Activated CD8-positive, alpha-beta memory T cell treated with anti-CD3 and anti-CD28 coated beads, Interleukin-2, amount 50 U/mL, for 4 hours (primary cell): ENCODE measurements at places on chromosomes 1 and 21.

- DNase-seq: no peak
Observed at GRCh38 chr1:64545118-64545843, 75.4 kb downstream of the CACHD1 start.

DNA sequence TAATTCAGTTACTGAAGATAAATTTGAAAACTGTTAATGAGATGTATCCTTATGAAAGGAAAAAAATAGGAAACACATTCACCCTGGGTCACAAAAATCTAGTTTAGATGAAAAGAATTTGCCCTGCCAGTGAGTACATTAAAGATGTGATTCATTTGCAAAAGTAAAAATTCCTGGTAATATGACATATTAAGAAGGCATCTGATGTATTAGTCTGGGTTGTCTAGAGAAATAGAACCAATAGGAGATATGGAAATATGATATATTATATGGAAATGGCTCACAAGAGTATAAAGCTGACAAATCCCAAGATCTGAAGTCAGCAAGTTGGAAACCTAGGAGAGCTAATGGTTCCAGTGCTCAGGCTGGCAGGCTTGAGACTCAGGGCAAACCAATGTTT, 153.8 kb downstream of the MRPL39 start:
- no peak for DNase-seq

DNA sequence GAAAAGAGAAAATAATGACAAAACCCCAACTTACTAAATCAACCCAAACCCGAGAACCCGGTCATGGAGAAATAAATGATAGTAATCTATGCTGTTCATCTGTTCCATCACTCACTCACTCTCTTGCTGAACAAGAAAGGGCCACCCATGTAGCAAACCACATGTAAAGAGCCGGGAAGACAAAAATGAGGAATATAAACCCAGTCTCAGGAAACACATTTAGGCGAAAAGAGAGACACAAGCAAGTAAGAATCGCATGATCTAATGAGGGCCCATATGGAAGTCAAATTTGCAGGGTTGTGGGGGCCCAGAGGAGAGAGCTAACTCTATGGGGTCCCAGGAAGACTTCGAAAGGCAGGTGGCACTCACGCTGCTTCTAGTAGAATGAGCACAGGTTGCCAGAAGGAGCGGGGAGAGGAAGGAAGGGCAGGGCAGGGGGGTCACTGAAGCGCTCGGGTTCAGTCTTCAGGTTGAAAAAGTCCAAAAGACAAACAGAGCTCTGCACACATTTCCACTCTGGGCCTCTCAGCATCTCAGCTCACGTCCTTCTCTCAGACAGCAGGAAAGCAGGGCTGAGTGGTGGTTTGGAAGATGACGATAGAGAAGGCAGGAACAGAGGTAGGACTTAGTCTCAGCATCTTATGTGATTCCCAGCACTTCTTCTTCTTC, 142.9 kb upstream of the KRTAP19-8 start:
- peak; percentile 20 for DNase-seq

GRCh38 chr21:37769656-37770055, 146.6 kb downstream of the KCNJ6 start:
- DNase-seq: no peak

- DNase-seq: no peak
Observed at GRCh38 chr1:24905355-24905978, 24.6 kb downstream of the RUNX3 start.

- DNase-seq: peak; percentile 62
Observed at GRCh38 chr1:26959722-26960624, at the start of gene KDF1. KDF1 (minus strand) TSS chr1:26960468; CDS start chr1:26952380, 8,088 bp downstream.

DNA sequence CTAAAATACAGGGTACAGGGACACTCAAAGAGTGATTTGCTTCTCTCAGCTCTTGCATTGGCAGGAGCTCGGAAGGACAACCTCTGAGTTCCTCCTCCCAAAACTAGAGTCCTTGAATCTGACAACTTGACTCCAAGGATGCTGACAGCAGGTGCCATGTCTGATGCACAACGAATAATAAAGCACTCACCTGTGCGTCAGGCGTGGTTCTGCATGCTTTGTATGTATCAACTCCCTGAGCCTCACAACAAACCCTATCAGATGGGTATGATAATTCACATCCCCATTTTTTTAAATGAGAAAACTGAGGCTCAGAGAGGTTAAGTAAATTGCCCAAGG, 1.4 kb downstream of the LAPTM5 start:
- DNase-seq: no peak

- DNase-seq: no peak
Observed at GRCh38 chr1:186046437-186047211, 312.4 kb downstream of the HMCN1 start.

GRCh38 chr1:170085091-170085490, 10.6 kb upstream of the KIFAP3 start:
- DNase-seq: no peak

DNA sequence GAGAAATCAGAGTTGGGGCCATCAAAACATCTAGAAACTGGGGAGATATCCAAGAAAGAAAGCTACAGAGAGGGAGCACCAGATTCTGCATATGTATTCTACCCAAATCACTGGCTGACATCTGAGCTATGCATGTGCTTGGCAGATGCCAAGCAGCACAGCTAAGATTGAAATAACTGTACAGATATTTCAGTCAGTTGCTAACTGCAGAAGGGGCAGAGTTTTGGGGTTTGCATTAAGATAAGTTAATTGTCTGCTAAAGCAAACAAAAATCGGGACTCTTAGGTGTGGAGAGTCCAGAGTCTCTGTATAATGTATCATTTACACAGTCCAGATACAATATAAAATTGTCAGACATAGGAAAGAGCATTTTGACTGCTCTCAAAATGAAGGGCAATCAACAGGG, 437.1 kb downstream of the PTBP2 start:
- DNase-seq: no peak

- DNase-seq: no peak
Observed at GRCh38 chr1:8889925-8890785, 11.7 kb upstream of the ENO1 start.

- peak; percentile 62 for DNase-seq
Observed at GRCh38 chr21:20997636-20998455, at the start of gene NCAM2. NCAM2 (plus strand) TSS chr21:20998409.

GRCh38 chr21:16634515-16634914, 878.3 kb upstream of the CXADR start:
- no peak for DNase-seq

DNA sequence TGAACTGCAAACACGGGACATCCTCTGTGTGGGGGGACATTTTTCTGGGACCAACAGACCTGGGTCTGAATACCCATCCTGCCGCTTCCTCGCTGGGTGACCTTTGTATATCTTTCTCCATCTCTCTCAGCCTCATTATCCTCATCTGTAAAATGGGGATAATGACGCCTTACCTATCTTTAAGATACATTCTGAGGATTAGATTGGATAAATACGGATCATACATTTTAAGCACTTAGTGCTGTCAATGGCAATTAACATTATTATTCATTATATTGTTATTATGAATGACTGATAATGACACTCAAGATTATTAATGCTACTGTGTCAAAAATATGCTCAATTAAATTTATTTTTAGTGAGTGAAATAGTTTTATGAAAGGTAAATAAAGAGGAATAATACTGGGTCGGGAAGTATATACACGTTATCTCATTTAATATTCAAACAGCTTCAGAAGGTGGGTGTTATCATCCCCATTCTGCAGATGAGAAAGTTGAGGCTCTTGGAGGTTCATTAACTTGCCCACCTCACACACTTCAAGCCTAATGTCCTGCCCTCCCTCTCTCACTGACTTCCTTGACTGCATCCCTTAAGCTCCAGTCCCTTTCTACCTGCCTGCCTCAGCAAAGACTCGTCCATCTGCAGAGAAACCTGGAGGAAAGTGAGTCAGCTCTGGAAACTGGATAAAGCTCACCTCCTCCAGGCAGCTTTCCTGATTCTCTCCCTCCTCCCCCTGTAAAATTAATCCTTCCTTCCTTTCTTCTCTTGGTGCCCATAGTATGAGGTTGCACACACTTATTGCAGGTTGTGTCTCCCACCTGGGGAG, 120.7 kb upstream of the JUN start:
- no peak for DNase-seq

- DNase-seq: no peak
Observed at GRCh38 chr1:169595764-169596711, 9.8 kb upstream of the F5 start.

- DNase-seq: no peak
Observed at GRCh38 chr1:151325646-151326429, 1.4 kb downstream of the PI4KB start.

GRCh38 chr1:69710484-69711189, 142.9 kb downstream of the LRRC7 start:
- DNase-seq: no peak

- no peak for DNase-seq
Observed at GRCh38 chr1:86472152-86472551, 3.4 kb downstream of the CLCA1 start.

- DNase-seq: peak; percentile 75
Observed at GRCh38 chr1:21324368-21325141, 34.3 kb upstream of the ECE1 start.

DNA sequence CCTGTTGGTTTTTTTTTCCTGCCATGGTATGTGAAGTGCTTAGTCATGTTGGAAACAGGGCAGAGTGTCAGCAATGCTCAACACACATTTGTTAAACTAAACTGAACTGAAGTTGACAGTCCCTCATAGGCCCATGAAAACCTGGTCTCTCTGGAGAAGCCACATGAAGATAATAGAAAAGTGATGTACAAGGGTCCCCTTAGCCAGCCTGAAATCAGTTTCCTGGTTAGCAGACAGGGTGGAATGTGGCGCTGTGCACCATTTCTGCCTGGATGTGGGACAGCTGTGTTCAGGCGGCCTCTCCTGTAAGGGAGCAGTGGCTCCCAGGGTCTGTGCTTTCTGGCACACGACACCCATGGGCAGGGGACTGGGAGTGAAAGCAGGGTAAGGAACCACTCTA, 9.9 kb upstream of the CHI3L1 start:
- DNase-seq: no peak

DNA sequence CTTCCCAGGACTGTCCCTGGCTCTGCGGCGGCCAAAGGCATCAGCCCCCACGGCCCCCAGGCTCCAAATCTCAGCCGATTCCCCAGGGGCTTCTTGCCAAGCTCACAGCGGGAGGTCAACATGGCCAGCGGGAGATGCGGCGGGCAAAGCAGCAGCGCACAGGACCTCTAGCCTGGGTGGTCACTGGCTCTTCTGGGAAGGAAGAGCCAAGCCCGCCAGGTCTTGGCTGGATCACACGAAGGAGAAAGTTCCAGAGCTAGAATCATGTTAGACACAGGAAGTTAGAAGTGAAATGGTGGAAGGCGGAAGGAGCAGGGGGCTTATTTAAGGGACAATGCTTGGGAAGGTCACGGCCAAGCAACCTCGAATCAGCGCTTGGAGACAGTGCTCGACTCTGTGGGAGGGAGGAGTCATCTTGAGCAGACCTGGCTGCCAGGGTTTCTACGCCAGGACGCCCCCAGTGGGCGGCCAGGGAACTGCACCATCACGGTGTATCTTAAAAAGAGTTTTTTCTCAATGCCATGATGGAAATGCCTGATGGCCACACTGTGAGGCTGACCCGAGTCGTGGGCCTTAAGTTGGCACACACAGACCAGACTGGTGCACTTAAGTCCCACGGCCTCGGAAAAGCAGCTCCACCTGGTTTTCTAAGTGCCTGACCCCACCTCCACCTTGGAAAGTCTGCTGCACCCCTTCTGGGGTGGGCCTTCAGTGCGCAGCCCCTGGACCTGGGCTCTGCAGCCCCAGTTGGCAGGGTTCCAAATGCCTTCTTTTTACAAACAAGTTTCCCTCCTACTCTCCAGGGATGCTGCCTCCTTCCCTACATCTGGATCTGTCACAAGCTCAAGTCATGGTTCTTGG, 29.3 kb downstream of the SLC66A1 start:
- peak; percentile 76 for DNase-seq

DNA sequence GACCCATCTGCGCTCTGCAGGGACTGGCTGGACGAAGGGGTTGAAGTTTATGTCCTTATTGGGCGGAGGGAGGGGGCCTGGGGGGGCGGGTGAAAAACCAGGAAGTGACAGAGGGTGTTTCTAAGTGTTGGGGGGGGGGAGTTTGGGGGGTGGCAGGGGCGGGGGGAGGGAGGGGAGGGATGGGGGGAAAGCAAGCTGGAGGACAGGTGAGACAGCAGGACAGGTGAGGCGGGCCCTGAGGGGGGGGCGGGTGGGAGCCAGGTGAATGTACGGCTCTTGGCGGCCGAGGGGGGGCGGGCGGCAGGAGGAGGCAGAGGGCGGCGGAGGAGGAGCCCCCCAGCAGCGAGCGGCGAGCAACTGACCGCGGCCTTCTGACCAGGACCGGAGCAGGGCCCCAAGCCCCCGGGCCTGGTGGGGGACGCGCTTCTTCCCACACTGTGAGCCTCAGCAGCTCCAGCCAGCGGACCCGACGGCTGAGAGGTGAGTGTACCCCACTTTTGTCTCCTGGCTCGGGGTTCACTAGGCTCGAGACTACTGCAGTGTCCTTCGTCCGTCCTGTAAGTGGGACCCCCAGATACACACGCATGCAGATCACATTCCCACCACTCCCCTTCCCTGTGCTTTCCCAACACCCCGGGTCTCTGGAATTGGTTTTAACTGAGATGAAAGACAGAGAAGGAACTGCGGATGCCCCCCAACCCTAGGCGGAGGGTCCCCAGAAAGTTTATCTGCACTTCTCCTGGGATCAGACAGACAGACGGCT, at the start of gene ZBTB7B:
ZBTB7B (plus strand) TSS at position 339 of the 763 bp plus-strand sequence. CDS start 11,859 bp downstream, outside the sequence.
- DNase-seq: no peak

DNA sequence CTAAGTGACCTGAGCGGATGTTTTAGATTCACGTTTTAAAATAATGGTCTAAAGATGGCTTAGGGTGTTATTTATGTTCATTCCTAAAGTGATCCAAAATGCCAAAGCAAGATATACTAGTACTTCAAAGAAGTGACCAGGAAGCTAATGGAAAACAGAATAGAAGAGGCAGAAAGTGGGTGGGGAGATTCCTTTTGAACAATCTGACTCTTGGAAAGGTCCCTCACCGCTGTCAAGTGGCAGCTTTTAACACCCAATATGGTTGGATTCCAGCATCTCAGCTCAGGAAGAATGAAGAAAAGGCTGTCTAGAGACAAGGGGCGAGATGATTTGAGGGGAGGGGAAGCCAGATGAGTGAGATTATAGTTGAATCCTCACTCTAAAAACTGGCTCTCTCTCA, 90.3 kb downstream of the SCMH1 start:
- DNase-seq: no peak

DNA sequence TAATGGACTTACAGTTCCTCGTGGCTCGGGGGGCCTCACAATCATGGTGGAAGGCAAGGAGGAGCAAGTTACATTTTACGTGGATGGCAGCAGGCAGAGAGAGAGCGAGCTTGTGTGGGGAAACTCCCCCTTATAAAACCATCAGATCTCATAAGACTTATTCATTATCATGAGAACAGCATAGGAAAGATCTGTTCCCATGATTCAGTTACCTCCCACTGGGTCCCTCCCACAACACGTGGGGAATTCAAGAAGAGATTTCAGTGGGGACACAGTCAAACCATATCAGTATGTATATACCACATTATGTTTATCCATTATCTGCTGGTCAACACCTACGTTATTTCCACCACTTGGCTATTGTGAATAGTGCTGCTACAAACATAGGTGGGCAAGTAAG, 352.3 kb upstream of the B3GALT2 start:
- no peak for DNase-seq

GRCh38 chr1:39452081-39452480, 39.4 kb upstream of the BMP8A start:
- no peak for DNase-seq
